Aorta (tissue), 5 donors: ENCODE measurements at places on chromosomes 2 and 18. TPM values are rescaled to one million over a fixed set of nuclear protein-coding genes. Genes with fewer than 3 reads are reported as not detected.

The SCN1A gene
- not detected for polyA plus RNA-seq

DNA sequence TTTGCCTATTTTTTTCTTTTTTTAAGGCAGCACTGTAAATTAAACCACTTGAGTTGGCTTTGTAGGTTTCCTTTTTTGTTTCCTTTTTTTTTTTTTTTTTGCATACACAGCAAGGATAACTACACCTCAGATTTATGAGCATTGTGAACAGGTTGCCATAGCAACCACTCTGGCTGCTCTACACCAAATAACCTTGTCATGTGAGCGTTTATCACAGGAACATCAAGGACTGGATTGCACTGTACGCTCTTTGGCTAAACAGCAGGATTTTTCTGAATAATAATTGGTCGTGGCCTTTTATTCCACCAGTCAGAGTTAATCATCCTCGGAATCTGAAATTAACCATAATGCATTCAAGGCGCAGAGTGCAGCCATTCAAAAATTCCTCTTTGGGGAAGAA, 199.1 kb upstream of the SLC14A2 start:
- no peak for DNase-seq

GRCh38 chr2:100889286-100889685, 69.3 kb downstream of the NPAS2 start:
- no peak for DNase-seq

The CYP26B1 gene
- 1.4 TPM for polyA plus RNA-seq

DNA sequence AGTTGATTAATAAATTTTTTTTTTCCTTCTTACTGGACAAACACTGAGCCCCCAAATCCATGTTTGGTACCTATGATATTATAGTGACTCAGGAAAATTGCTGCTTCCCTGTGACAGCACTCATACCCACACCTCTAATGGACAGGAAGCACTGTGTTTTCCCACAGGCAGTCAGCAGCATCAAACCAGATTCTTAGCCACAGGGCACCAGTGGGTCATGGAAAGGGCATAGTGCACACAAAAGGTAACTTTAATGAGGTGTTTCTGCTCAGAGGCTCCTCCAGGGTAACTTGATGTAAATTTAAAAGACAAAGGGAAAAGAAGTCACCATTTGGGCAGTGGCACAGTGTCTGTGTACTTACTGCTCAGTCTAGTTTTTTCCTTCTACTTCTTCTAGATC, 34.1 kb downstream of the SERPINB11 start:
- no peak for DNase-seq
